ENCODE measurements at places on chromosomes 4 and X. TPM values are rescaled to one million over a fixed set of nuclear protein-coding genes. Genes with fewer than 3 reads are reported as not detected.
A peak's percentile ranks its signal among the peaks of the same experiment; 100 is the strongest.

DNA sequence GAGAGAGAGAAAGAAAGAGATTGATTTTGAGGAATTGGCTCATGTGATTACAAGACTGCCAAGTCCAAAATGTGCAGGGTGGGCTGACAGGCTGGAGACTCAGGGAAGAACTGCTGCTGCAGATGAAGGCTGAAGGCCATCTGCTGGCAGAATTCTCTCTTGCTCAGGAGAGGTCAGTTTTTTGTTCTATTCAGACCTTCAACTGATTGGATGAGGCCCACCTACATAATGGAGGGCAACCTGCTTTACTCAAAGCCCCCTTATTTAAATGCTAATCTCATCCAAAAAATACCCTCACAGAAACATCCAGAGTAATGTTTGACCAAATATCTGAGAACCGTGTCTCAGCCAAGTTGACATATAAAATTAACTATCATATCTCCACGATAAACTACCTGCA lies 38.2 kb upstream of the MAMLD1 start:
- H3K27ac ChIP-seq = peak overlapping the region; percentile 35
- no peak overlapping the region for H3K4me3 ChIP-seq
- peaks cover 31% of the 10 kb centered on the region for H3K4me1 ChIP-seq
- no peak for DNase-seq

DNA sequence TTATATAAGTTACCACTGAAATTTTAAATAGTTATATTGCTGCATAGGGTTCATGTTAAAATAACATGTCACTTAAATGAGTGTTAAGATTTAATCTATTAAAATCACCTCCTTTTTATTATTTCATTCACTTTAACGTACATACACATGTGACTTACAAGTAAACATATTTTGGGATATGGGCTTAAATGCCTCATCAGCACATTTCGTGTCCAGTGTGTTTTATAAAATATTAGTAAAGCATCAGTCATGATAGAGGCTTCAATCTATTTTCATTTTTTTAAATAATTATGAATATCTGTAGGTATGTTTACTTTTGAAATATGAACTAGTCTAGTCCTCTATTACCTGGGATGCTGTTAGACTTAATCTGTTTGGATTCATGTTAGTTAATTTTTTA lies 143.6 kb downstream of the NPNT start:
- H3K27ac ChIP-seq = no peak overlapping the region
- DNase-seq = no peak
- H3K4me3 ChIP-seq = no peak overlapping the region
- H3K4me1 ChIP-seq = no peaks in the 10 kb centered on the region

The L1CAM gene
- total RNA-seq = not detected

- DNase-seq = no peak
- H3K36me3 ChIP-seq = no peaks in the 10 kb centered on the region
- H3K4me3 ChIP-seq = no peak overlapping the region
Measured at GRCh38 chrX:42973321-42973720, 195.4 kb upstream of the PPP1R2C start.

- no peaks in the 10 kb centered on the region for H3K27me3 ChIP-seq
- no peak overlapping the region for H3K4me3 ChIP-seq
- H3K4me1 ChIP-seq = no peaks in the 10 kb centered on the region
- no peaks in the 10 kb centered on the region for H3K36me3 ChIP-seq
Measured at GRCh38 chrX:67693928-67694327, 150.1 kb downstream of the AR start.

The FAM193A gene
- 32.1 TPM for total RNA-seq
